MCF 10A (cell line): ENCODE measurements at places on chromosomes 2 and 18.
A peak's percentile ranks its signal among the peaks of the same experiment; 100 is the strongest.

DNA sequence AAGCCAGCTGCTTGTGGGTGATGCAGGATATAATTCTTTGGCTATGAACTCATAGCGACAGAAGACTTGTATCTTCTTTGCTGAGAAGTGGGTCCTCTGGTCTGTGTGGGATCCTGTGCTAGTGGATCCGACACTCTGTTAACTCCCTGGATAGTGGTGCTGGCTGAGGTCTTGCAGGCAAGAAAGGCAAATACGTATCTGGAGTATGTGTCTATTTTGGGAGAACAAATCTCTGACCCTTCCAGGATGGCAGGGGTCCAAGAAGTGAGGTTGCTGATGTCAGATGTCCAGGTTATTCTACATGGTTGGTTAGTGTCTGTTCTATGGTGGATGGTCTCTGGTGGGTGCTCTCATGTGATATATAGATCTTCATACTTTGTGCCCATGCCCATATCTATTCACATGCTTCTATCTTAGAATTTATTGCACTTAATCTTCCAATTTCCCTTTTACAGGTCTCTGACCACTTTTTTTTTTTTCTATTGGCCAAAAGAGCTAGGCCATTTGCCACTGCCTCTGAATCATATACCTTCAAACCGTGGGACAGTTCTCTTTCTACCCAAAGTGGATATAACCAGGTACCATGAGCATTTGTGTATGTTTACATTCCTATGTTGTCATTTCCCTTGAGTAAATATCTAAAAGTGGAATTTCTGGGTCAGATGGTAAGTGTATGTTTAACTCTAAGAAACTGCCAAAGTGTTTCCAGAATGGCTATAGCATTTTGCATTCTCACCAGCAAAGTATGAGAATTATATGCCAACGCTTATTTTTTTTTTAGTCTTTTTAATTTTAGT, 45.1 kb upstream of the RBMS1 start:
- no peaks in the 10 kb centered on the region for H3K4me1 ChIP-seq
- H3K4me3 ChIP-seq, result no peak overlapping the region
- H3K27ac ChIP-seq, result no peak overlapping the region

DNA sequence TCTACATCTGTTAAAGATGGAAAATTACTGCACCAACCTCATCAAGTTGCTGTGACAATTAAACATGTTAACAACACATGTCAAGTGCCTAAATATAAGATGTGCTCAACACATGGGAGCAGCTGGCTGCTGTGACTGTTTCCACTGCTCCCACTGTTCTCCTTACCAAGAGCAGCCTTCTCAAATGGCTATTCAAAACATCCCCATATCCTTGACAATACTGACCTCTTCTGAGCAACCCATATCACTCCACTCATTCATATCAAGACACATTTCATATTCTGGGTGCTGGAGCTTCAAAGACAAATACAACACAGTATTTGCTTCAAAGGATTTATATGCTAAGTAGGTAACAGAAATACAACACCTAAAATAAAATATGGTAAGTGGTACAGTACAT, 60.3 kb downstream of the PIAS2 start:
- no peak for DNase-seq
- H3K4me1 ChIP-seq, result peaks cover 11% of the 10 kb centered on the region
- no peaks in the 10 kb centered on the region for H3K27me3 ChIP-seq
- peaks cover 18% of the 10 kb centered on the region for H3K36me3 ChIP-seq

GRCh38 chr2:86368161-86368824, 30.9 kb upstream of the REEP1 start:
- no peaks in the 10 kb centered on the region for H3K4me1 ChIP-seq
- H3K36me3 ChIP-seq, result no peaks in the 10 kb centered on the region
- H3K4me3 ChIP-seq, result peak overlapping the region; percentile 12

GRCh38 chr18:12033643-12034025, 52.3 kb downstream of the IMPA2 start:
- no peaks in the 10 kb centered on the region for H3K27me3 ChIP-seq
- peaks cover 21% of the 10 kb centered on the region for H3K36me3 ChIP-seq
- peak overlapping the region; percentile 28 for H3K27ac ChIP-seq
- H3K4me1 ChIP-seq, result peaks cover 15% of the 10 kb centered on the region

DNA sequence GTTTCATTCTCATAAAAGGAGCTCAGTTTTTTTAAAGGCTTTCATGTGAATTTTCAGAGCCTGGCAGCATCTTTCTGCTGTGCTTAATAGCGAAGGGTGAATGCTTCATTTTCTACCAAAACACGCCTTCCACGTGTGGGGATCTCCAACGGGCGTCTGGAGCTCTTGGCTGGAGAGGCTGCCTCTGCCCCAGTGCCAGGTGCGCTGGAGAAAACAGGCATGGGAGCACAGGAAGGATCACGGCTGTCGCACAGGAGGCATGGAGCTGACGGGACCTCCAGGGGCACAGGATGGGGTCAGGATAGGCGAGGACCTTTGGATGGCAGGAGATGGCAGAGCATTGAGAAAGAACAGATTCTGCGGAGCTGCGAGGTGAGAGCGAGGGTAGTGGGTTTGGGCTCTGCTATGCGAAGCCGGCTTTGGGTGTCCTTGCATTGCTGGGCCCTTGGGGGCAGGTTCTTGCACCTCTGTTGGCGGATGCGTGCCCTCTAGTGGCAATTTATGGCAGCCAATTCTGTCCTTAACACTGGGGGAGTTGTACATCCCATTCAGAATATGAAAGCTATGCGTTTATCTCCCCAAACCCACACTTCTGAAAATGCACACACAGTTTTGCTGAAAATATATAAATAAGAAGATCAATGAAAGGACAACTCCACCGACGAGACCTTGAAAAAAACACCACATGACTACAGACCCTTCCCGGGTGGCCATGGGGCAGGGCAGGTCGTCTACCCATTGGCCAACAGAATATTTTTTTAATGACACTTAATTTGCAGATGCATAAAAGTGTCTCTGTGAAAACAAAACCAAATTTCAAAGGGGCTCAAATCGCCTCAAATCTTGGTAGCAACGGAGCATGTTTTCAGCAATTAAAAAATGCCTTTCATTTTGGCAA, 90.4 kb upstream of the SLC35G4 start:
- peaks cover 15% of the 10 kb centered on the region for H3K4me1 ChIP-seq
- DNase-seq, result peak; percentile 67
- no peak overlapping the region for H3K27ac ChIP-seq
- H3K4me3 ChIP-seq, result no peak overlapping the region
- H3K36me3 ChIP-seq, result no peaks in the 10 kb centered on the region

DNA sequence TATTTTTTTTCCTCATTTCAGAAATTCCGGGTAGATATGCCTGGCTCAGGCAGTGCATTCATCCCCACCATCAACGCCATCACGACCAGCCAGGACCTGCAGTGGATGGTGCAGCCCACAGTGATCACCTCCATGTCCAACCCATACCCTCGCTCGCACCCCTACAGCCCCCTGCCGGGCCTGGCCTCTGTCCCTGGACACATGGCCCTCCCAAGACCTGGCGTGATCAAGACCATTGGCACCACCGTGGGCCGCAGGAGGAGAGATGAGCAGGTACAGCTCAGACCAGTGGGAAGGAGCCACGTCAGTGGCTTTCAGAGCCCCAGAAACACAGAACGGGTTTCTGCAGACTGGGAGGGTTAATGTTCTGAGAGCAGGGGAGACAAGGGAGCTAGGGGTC, 11.4 kb downstream of the FOSL2 start:
- H3K36me3 ChIP-seq, result no peaks in the 10 kb centered on the region
- peaks cover 50% of the 10 kb centered on the region for H3K4me1 ChIP-seq
- no peaks in the 10 kb centered on the region for H3K27me3 ChIP-seq
- peak overlapping the region; percentile 59 for H3K27ac ChIP-seq
- DNase-seq, result no peak
- H3K4me3 ChIP-seq, result no peak overlapping the region

GRCh38 chr2:237551071-237551574, 15.3 kb upstream of the PRLH start:
- DNase-seq, result no peak
- no peak overlapping the region for H3K27ac ChIP-seq
- peaks cover 7% of the 10 kb centered on the region for H3K36me3 ChIP-seq
- no peaks in the 10 kb centered on the region for H3K4me1 ChIP-seq
- H3K27me3 ChIP-seq, result no peaks in the 10 kb centered on the region

DNA sequence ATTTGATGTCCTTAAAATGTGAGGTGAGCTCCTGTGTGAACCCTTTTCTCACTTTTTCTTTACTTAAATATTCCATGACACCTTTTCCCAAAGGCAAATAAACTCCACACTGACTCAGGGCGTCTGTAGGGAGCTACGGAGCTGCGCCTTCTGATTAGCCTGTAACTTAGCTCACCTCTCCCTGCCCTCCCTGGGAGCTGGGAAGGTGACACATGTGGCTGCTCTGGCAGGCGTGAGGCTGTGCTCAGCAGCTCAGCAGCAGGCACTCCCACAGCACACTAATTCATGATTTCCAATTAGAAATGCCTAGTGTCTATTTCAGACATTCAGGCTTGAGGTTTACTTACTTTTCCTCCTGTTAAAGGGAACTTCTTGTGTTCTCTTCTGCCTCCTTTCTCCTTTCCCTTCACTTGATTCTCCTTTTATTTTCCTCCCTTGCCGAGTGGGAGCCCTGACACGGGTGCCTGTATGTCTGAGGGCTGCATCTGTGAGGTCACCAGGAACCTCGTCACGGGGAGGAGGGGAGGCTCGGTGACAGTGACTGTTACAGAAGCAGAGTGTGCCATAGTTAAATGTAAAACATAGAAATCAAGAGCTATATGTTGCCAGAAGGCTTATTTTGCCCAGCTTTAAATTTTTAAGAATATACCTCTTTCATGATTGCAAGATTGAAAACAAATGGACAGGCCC, 437.1 kb downstream of the DCDC2C start:
- H3K4me1 ChIP-seq, result peaks cover 18% of the 10 kb centered on the region
- no peaks in the 10 kb centered on the region for H3K27me3 ChIP-seq
- H3K36me3 ChIP-seq, result no peaks in the 10 kb centered on the region
- no peak for DNase-seq
- H3K27ac ChIP-seq, result no peak overlapping the region

DNA sequence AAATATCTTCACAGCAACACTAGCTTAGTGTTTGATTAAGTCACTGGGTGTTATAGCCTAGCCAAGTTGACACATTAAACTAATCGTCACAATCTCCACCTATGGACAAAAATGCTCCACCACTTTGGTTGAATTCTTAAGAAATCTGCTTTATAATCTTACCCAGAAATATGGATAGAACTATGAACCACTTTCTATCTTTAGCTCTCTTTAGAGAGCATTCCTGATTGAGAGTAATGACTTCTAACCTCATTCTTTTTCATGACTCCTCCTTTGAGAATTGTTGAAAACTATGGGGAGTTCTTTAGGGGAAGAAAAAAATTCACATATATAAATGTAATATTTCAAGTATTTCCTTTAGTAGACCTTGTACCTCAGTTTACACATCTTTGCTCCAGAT, 1282.2 kb upstream of the ZEB2 start:
- H3K27ac ChIP-seq, result no peak overlapping the region
- H3K27me3 ChIP-seq, result no peaks in the 10 kb centered on the region
- no peak overlapping the region for H3K4me3 ChIP-seq
- peaks cover 18% of the 10 kb centered on the region for H3K4me1 ChIP-seq
- H3K36me3 ChIP-seq, result peaks cover 4% of the 10 kb centered on the region

- H3K27ac ChIP-seq, result no peak overlapping the region
- H3K36me3 ChIP-seq, result no peaks in the 10 kb centered on the region
- H3K4me3 ChIP-seq, result no peak overlapping the region
- no peaks in the 10 kb centered on the region for H3K4me1 ChIP-seq
Measured at GRCh38 chr2:240155048-240155744, 14.7 kb upstream of the OTOS start.

DNA sequence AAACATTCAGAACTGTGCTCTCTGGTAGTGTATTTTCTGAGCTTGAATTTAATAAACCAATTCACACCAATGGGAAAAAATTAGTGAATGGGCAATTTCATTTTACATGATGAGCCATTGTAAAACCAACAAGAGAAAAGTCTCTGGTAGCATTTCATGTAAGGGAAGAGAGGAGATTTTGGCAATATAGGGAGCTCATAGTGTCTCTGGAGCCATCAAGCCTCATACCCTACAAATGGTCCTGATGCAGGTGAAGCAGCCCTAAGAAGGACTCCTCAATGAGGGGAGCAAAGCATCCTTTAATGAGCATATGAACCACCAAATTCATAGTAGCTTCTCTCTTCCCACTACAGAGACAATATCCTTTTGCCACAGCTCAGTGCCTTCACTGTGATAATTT, 373.0 kb downstream of the RIT2 start:
- DNase-seq, result no peak
- H3K4me1 ChIP-seq, result no peaks in the 10 kb centered on the region
- no peak overlapping the region for H3K4me3 ChIP-seq
- peaks cover 44% of the 10 kb centered on the region for H3K27me3 ChIP-seq
